ENCODE measurements at places on chromosomes 12 and 14.

DNA sequence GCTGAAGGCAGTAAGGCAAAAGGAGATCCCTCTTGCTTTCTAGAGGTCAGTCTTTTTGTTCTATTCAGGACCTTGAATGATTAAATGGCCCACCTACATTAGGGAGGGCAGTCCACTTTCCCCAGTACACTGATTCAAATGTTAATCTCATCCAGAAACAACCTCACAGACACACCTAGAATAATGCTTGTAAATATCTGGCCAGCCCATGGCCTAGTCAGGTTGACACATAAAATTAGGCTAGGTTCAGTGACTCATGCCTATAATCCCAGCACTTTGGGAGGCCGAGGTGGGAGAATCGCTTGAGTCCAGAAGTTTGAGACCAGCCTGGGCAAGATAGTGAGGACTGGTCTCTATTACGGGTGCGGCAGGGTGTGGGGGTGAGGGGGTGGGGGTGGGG lies 43.5 kb downstream of the MIPOL1 start:
- DNase-seq: no peak

GRCh38 chr12:46071769-46072624 lies 81.6 kb upstream of the SCAF11 start:
- peak; percentile 16 for DNase-seq

DNA sequence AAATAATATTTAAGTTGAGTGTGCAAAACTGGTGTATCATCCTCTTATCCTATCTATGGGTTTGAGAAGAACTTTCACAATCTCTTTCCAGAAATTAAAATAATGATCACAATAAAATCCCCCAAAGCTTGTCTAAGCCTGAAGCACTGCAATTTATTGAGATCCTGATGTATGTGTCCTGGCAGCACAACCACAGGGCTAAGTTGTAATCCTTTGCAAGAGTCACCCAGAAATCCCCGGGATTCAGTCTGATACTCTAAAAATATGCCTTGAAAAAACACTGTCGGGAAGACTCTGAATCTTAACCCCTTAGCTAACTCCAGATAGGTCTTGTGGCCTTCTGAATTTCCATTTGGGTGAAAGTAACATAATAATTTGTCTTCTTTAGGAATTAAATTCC lies 40.3 kb upstream of the STXBP6 start:
- DNase-seq: no peak

DNA sequence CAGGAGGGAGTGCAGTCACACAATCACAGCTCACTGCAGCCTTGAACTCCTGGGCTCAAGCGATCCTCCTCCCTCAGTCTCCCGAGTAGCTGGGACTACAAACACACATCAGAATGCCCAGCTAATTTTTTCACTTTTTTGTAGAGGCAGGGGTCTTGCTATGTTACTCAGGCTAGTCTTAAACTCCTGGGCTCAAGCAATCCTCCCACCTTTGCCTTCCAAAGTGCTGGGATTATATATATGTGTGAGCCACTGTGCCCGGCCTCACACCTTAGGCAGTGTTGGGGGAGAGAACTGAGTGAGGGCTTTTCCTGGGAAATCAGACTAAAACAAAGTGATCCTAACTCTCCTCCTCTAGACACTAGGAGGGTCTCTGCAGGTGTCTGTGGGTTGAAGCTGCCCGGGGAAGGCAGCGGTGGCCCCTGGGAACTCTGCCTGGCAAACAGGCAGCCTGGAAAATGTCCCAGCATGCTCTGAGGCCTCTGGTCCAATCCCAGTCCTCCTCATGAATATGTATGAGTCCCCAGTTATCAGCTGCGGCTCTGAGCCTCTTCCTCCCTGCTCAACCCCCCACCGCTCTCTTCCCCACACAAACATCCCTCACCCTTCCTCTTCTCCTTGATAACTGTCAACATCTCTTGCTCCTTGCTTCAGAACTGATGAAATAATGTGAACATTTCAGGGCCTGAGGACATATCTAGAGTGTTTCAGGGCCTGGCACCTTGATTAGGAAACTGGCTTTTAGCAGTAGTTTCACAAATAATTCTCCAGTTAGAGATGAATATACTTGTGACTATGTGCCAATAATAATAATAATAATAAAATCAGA lies 7.9 kb upstream of the NAA25 start:
- DNase-seq: no peak

GRCh38 chr14:93133464-93133863 lies 17.7 kb upstream of the ITPK1 start:
- no peak for DNase-seq
